ENCODE measurements at places on chromosomes 3 and 15.

DNA sequence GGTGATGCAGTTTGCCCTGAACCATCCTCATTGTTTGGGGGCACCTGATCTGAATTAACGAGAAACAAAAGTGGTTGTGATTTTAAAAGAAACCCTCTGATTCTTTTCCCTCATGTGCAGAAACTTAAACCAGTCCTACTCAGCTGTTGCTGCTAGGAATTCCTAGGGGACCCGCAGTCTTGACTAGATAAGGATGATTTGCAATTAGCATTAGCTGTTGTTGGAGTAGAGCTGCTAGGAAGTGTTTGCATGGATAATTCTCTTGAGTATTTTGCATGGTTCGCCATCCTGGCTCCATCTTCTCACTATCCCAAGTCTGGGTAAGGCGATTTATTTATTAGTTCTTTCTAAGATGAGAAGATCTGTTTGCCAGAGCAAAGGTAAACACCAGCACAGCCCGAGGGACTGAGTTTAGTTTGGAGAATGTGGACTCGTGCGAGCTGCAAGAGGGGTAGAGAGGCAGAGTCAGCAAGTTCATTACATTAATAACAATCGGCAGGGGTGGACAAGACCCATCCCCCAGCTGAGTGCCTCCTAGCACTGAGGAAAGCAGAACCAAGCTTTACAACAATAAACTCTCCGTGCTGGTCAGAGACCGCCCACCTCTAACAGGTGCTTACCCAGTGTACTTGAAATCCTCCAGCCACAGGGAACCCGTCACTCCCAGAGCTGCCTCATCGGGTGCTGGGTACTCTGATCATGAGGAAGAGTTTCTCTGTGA, 4.1 kb downstream of the FGD5 start:
- no peak for DNase-seq

- no peak for DNase-seq
Measured at GRCh38 chr3:117562000-117562399, 852.4 kb downstream of the TUSC7 start.

- peak; percentile 19 for DNase-seq
Measured at GRCh38 chr15:80367094-80367493, 37.1 kb upstream of the ARNT2 start.

- DNase-seq = no peak
Measured at GRCh38 chr15:57156210-57156884, 220.0 kb upstream of the CGNL1 start.

DNA sequence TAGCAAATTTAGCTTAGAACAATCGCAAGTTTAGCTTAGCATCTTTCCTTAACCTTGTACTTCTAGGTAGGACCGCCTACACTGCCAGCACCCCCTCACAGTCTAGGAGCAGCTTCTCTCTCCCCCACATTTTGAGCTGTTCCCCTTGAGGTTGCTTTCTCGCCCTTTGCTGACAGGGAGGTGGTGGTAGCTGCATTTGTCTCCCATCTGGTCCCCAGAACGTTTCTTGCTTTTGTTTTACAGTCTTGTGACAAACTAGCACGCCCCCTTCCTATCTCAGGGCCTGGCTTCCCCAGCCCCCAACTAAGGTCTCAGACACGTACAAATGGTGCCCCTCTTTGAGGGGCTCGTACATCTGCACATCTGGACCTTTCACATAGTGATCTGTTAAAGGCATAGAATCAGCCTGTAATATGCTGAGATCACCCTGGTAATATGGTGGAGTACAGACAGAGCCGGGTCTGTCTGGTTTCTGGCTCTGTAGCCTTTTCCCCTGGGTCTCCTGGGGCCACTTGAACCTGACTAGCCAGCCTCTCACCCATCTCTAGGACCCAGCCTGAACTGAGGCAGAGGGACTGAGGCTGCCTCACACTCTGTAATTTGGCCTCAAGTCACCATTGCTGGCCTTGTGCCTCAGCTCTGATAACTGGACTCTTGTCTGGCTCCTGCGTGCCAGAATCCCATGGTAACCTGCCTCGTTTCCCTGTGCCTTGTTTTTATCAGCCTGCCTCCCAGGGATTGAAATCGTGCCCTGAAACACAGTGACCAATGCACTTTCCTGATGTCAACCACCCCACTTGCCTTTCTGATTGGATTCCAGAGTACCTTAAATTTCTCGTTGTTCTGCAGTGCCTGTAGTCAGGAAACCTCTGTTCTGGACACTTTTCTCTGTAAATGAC, 27.7 kb downstream of the CRTC3 start:
- DNase-seq = peak; percentile 55

DNA sequence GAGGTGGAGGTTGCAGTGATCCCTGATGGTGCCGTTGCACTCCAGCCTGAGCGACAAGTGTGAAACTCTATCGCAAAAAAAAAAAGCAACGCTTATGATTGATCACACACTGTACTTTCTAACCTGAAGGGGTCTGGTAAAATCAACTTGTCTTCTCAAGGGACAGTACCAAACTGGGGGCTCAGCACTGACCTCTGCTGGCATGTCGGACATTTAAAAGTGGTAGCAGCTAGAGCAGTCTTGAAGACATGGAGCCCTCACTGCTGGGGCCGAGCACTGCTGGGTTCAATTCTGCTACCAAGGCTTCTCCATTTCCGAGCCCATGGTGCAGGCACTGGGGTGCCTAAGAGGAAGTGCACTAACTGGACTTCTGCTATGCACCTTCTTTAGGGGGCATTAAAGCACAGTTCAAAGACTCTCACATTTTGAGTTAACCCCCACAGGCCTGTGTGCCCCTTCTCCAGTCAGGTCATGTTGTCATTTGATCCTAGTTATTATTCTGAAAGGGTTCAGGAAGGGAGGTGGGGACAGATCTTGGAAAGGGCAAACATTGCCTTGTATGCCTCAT, 26.4 kb upstream of the LAMP3 start:
- no peak for DNase-seq

- no peak for DNase-seq
Measured at GRCh38 chr15:93244696-93245660, 156.0 kb upstream of the RGMA start.

DNA sequence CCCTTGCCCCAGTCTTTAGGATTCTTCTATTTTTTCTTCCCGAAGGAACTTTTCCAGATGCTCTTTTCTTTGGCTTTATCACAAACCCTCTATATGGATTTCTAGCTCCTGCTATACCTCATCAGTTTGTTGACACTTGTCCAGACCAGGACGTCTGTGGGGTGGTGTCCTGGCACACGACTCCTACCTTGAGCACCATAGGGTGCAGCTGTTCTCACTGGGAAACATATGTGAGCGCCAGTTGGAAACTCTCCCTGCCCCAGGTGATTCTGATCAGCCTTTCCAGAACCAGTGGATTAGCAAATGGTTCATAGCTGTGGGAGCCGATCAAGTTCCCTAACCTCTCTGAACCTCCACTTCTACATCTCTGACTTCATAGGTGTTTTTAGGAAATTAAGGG, 40.6 kb upstream of the USP3 start:
- DNase-seq = no peak

- peak; percentile 85 for DNase-seq
Measured at GRCh38 chr15:69390575-69390974, 23.6 kb upstream of the KIF23 start.

DNA sequence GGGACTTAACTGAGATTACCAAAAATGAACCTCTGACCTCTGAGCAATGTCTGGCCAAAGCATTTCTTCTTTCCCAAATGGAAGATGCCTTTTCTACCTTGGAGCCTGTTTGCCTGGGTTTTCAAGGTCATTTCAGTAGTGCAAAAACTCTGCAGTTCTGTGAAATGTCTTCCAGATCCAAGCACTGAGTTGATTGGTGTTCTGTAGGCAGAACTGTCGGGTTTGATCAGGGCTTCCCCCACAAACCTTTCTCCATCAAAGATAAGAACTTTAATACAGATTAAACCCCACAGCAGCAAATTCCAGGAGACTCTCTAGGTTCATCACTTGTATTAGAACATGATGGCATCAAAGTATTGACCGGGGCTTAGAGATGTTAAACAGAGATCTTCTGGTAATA, 192.7 kb upstream of the TOPAZ1 start:
- DNase-seq = no peak

DNA sequence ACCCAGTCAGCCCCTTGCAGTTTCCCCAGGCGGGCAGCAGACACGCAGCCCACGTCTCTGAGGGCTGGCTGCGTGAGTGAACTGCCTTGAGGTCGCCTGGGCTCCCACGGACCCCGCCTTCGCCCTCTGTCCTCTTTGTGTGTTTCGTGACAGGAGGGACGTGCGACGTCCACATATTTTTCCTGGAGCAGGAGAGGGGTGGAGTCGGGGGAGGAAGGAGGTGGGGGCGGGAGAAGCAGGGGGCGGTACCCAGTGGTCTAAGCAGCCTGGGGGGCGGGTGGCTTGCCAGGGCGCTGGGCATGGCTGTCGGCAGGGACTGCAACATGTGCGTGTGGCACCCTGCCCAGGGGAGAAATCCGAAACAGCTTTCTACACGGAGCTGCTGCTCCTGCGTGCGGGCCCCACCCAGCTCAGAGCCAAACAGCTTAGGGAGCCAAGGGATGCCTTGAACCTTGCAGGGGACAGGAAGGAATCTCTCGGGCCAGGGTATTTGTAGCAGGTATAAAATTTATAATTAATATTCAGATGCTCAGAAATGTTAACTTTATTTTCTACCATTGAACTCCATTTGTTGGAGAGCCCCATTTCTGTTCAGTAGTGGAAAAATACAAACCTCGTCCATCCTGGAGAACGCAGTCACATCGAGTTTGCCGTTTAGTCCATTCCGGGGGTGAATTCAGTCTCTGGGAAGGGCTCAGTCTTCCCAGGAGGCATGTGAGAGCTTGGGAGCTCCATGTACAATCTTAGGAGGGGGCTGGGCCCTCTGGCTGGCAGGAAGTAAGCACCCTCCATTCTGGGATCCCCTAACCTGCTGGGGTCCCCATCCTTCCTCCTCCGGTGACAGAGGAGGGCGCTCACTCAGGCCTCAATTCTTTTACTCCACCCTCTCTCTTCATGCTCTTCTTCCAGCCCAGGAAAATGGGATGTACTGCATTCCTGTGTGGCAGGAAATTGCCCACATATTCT, 79.1 kb upstream of the MEF2A start:
- DNase-seq = no peak

- DNase-seq = no peak
Measured at GRCh38 chr3:154900816-154901215, 179.3 kb upstream of the MME start.

DNA sequence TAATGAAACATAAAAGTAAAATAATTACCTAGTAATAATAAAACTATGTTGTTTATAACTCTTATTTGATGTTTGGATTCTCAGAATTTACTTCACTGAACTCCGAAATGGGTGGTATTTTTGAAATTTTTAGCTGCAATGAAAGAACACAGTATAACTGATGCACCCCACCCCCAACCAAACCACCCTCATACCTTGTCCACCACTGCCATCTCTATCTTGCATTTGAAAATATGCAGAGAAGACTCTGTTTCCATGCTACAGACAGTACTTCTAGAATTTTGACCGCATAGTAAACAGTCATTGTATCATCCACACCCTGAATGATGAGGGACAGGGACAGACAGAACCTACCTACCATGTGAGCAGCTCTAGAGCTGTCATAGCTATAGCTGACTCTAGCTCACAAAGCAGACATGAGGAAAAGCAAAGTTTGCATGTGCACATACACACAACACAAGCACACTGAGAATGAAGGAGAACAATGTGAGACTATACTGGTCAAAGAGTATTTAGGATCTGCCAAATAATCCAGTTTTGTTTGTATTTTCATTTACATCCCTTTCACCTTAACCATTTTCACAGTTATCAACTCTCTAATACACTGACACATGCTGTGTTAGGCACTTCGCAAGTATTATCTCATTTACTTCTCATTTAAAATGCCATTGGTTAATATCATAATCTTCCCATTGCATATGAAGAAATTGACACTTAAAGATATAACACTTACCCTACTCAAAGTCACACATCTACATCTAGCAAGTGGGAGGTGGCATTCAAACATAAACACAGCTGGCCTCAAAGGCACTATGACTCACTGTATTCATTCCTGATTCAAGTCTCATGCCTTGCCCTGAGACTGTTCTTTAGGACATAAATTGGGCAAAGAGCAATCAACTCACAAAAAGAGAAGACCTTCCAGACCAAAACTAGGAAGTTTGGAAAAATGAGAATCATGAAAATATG, 1014.7 kb upstream of the CFAP20DC start:
- DNase-seq = no peak

DNA sequence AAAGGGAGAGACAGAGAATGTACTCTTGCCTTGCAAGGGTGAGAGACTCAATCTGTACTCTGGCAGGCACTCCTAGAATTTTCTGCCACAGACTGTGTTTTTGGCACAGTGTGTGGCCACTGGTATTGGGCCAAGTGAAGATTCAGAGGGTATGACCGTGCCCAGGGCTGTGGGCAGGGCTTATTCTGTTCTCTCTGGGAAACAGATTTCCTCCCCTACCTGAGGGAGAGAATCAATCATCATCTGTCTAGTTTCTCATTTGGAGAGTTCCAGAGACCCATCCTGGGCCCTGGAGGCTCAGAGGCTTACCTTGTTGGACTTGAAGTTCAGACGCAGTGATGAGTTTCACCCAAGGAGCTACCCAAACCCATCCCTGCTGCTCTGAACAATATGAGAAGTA, 28.2 kb downstream of the CSTA start:
- DNase-seq = no peak

- DNase-seq = peak; percentile 88
Measured at GRCh38 chr3:178084938-178085816, 451.1 kb upstream of the KCNMB2 start.

GRCh38 chr3:183301937-183302580, 49.0 kb downstream of the B3GNT5 start:
- DNase-seq = peak; percentile 22

DNA sequence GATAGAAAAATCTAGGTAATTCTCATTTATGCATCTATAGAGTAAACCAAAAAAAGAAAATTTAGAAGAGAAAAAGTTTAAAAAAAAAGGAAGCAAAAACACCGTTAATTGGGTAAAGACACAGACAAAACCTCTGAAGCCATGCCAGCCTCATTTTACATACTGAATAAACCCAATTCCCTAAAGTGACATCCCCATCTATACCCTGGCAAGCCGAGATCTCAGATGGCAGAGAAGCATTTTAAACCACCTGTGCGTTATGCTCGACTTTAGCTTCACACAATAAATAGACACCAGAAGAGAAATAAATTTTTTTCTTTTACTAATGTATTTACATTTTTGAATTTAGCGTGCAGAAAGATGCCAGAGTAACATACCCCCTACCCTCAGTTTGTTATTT, 382.1 kb downstream of the PLCL2 start:
- no peak for DNase-seq

- peak; percentile 74 for DNase-seq
Measured at GRCh38 chr15:76185716-76186115, 125.6 kb downstream of the ETFA start.

DNA sequence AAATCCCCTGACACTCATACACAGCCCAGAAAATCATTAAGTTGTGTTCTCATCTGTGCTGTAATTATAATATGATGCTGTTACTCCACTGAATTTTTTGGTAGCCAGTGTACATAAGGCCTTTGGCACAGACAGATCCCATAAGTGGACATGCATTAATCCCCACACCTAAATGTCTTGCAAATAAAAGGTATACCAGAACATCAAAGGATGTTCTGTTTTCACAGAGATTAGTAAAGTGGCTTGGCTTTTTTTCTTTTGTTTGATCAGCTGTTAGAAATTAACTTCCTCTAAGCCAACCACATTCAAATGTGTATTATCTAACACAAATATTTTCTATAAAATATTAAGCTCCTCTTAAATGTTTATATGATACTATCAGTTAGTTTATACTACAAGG, 2.7 kb downstream of the SST start:
- no peak for DNase-seq

All from amniotic epithelial cell (primary cell).